Pancreas (tissue), 10 donors: ENCODE measurements at places on chromosomes 2 and 18.

DNA sequence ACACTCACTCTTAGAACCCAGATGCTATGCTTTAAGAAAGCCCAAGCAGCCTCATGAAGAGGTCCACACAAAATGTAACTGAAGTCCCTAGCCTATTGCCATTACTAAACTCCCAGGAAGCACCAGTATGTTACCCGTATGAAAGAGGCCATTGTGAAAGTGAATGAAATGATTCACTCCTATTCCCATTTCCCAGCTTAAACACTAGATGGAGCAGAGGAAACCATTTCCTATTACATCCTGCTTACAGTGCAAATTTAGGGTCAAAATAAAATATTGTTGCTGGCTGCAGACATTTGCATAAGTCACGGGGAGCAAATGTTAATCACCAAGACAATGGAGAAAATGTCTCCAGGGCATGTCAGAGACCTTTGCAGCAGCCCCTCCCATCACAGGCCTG lies 989.7 kb upstream of the CRIM1 start:
- H3K27ac ChIP-seq = no peak overlapping the region
- H3K36me3 ChIP-seq = no peaks in the 10 kb centered on the region
- no peaks in the 10 kb centered on the region for H3K27me3 ChIP-seq
- H3K4me1 ChIP-seq = no peaks in the 10 kb centered on the region
- no peak overlapping the region for H3K4me3 ChIP-seq

GRCh38 chr2:73291093-73291460 lies 2.3 kb downstream of the EGR4 start:
- H3K27me3 ChIP-seq = peaks cover 14% of the 10 kb centered on the region
- no peaks in the 10 kb centered on the region for H3K36me3 ChIP-seq

DNA sequence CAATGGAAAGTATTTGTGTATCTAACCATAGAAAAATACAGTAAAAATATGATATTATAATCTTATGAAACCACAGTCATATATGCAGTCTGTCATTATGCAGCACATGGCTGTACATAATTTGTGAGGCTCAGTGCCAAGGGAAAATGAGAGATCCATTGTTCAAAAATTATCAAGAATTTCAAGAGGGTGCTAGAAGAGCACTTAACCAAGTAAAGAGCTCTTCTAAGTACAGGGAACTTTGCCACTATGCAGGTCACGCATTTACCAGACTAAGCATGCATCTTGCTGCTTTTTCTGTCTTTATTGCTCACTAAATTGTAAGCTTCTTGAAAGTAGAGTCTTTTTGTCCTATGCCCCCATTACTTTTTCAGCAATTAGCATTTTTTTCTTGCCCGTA lies 438.0 kb downstream of the LRP1B start:
- H3K4me1 ChIP-seq = no peaks in the 10 kb centered on the region
- H3K36me3 ChIP-seq = no peaks in the 10 kb centered on the region

GRCh38 chr2:48205137-48205798 lies 299.0 kb upstream of the FBXO11 start:
- DNase-seq = no peak
- no peaks in the 10 kb centered on the region for H3K36me3 ChIP-seq
- H3K4me3 ChIP-seq = no peak overlapping the region
- no peaks in the 10 kb centered on the region for H3K4me1 ChIP-seq

DNA sequence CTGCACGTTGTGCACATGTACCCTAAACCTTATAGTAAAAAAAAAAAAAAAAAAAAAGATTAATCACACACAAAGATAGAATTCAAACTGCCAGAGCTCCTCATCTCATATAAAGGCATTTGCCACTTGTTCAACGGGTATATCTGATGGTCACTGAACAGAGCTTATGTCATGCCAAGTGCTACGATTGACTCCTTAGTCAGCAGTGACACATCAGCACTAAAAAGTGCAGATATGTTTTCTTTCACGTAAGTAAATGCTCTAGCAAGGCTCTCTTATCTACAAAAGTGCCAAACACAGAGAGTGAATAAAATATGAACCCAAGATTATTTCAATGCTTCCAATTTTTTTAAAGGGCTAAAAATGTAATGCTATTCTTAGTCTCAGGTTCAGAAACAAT lies 1.1 kb downstream of the LMAN1 start:
- DNase-seq = peak; percentile 22
- peak overlapping the region; percentile 94 for H3K4me3 ChIP-seq
- peak overlapping the region; percentile 96 for H3K27ac ChIP-seq
- peaks cover 3% of the 10 kb centered on the region for H3K36me3 ChIP-seq
- no peaks in the 10 kb centered on the region for H3K27me3 ChIP-seq
